ENCODE measurements at places on chromosomes 6 and 20. TPM values are rescaled to one million over a fixed set of nuclear protein-coding genes. Genes with fewer than 3 reads are reported as not detected.
A peak's percentile ranks its signal among the peaks of the same experiment; 100 is the strongest.

DNA sequence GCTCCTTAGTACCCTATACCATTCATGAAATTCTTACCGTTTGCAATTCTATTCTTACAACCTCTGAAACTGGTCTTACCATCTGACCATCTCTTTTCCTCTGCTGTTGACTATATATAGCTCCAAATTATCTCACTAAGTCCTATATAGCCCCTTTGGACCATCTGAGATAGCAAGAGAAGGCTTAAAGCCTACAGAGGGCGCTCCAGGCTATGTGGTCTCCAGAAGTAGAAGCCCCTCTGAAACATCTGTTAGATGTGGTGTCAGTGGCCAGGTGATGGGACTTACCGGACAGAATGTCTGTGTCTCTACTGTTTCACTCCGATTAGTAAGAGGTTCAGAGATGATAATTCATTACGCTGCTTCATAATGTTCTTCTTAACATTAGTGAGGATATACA, 140.7 kb upstream of the BMP2 start:
- no peak overlapping the region for H3K4me3 ChIP-seq
- no peak overlapping the region for H3K27ac ChIP-seq
- H3K4me1 ChIP-seq, result no peaks in the 10 kb centered on the region

DNA sequence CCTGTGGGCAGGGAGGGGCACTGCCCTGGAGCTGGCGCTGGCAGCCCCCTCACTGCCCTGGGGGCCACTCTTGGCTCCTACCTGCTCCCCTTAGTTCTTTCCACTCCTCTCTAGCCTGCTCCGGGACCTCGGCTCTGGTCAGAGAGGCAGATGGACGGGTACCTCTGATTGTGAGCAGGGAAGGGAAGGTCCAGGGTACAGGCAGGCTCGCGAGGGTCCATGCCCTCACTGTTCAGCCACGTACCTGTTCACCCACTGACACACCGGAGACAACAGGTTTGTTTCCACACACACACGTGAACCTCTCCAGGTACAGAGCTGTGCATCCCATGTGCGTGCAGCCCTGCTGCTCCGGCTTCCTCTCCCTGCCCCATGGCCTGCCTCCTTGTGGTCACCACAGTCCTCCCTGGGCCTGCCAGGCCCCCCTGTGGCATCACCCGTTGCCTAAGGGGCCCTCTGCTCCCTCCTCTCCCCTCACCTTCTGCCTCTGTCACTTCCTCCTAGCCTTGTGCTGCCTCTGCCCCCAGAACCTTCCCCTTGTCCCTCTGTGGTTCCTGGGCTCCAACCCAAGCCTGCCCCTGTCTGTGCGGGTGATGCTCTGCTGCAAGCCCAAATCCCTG, 2.3 kb downstream of the EMILIN3 start:
- H3K27me3 ChIP-seq, result peaks cover 28% of the 10 kb centered on the region
- H3K27ac ChIP-seq, result no peak overlapping the region
- H3K4me3 ChIP-seq, result no peak overlapping the region
- DNase-seq, result no peak
- no peaks in the 10 kb centered on the region for H3K36me3 ChIP-seq

- no peaks in the 10 kb centered on the region for H3K4me1 ChIP-seq
- no peak overlapping the region for H3K4me3 ChIP-seq
- no peak for DNase-seq
- no peak overlapping the region for H3K27ac ChIP-seq
- no peaks in the 10 kb centered on the region for H3K27me3 ChIP-seq
Measured at GRCh38 chr20:61683721-61684120, 382.0 kb downstream of the TAF4 start.

- H3K4me1 ChIP-seq, result peaks cover 25% of the 10 kb centered on the region
- H3K27ac ChIP-seq, result no peak overlapping the region
- DNase-seq, result no peak
- H3K4me3 ChIP-seq, result no peak overlapping the region
- H3K27me3 ChIP-seq, result peaks cover 7% of the 10 kb centered on the region
Measured at GRCh38 chr6:148455225-148455624, 112.6 kb downstream of the SASH1 start.

GRCh38 chr6:158910484-158911440, 89.2 kb downstream of the RSPH3 start:
- peaks cover 28% of the 10 kb centered on the region for H3K4me1 ChIP-seq
- peaks cover 14% of the 10 kb centered on the region for H3K27me3 ChIP-seq
- no peak for DNase-seq
- H3K36me3 ChIP-seq, result peaks cover 10% of the 10 kb centered on the region

DNA sequence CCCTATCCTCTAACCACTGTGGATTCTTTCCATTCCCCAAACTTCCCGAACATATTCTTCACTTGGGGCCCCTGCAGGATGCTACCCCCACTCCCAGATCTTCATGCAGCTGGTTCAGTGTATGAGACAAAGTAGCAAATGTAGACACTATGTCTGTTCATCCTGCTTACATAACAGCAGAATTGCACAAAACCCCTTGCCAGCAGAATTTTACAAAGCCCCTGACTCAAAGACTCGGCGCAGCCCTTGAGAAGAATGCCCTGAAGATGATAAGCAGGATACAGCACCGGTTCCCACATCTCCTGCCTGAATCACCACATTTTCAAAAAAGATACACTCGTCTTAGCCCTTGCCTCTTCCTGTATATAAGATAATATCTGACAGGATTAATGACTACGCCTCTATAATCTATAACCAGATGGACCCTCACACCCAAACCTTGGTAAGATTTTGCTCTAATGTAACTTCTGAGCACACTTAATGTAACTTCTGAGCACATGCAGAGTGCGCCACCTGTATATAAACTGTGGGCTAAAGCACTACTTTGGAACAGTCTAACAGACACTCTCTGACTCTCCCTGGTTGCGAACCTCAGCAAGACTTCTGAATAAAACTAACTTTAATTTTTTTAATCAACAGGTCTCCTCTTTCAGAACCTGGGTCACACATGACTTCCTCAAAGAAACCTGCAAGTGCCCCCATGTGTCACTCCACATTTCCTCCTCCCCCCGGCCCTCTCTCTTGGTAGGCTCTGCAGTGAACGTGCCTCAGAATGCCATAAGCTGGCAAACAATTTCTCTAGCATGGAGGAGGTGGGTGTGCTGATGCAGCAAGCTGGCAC, 28.7 kb downstream of the RALGAPA2 start:
- peaks cover 2% of the 10 kb centered on the region for H3K4me1 ChIP-seq
- DNase-seq, result no peak
- H3K27ac ChIP-seq, result no peak overlapping the region
- no peak overlapping the region for H3K4me3 ChIP-seq
- no peaks in the 10 kb centered on the region for H3K27me3 ChIP-seq
- H3K36me3 ChIP-seq, result peaks cover 3% of the 10 kb centered on the region

- H3K27ac ChIP-seq, result no peak overlapping the region
- no peaks in the 10 kb centered on the region for H3K36me3 ChIP-seq
- no peak for DNase-seq
- H3K27me3 ChIP-seq, result peaks cover 18% of the 10 kb centered on the region
- no peak overlapping the region for H3K4me3 ChIP-seq
Measured at GRCh38 chr6:1247056-1247455, 64.8 kb upstream of the FOXQ1 start.

GRCh38 chr6:159126590-159126989, 42.6 kb upstream of the FNDC1 start:
- DNase-seq, result no peak
- H3K4me1 ChIP-seq, result no peaks in the 10 kb centered on the region
- no peaks in the 10 kb centered on the region for H3K36me3 ChIP-seq
- no peak overlapping the region for H3K27ac ChIP-seq

- no peak for DNase-seq
- no peaks in the 10 kb centered on the region for H3K36me3 ChIP-seq
- H3K4me3 ChIP-seq, result no peak overlapping the region
Measured at GRCh38 chr6:33613795-33614168, 7.3 kb upstream of the ITPR3 start.

GRCh38 chr20:48571949-48572847, 255.6 kb downstream of the PREX1 start:
- H3K4me1 ChIP-seq, result no peaks in the 10 kb centered on the region
- DNase-seq, result no peak
- H3K27ac ChIP-seq, result no peak overlapping the region
- H3K4me3 ChIP-seq, result no peak overlapping the region
- H3K36me3 ChIP-seq, result no peaks in the 10 kb centered on the region
- peaks cover 11% of the 10 kb centered on the region for H3K27me3 ChIP-seq

- H3K27ac ChIP-seq, result no peak overlapping the region
- H3K36me3 ChIP-seq, result no peaks in the 10 kb centered on the region
- no peak overlapping the region for H3K4me3 ChIP-seq
- DNase-seq, result no peak
Measured at GRCh38 chr6:7749478-7749877, 23.6 kb downstream of the BMP6 start.

DNA sequence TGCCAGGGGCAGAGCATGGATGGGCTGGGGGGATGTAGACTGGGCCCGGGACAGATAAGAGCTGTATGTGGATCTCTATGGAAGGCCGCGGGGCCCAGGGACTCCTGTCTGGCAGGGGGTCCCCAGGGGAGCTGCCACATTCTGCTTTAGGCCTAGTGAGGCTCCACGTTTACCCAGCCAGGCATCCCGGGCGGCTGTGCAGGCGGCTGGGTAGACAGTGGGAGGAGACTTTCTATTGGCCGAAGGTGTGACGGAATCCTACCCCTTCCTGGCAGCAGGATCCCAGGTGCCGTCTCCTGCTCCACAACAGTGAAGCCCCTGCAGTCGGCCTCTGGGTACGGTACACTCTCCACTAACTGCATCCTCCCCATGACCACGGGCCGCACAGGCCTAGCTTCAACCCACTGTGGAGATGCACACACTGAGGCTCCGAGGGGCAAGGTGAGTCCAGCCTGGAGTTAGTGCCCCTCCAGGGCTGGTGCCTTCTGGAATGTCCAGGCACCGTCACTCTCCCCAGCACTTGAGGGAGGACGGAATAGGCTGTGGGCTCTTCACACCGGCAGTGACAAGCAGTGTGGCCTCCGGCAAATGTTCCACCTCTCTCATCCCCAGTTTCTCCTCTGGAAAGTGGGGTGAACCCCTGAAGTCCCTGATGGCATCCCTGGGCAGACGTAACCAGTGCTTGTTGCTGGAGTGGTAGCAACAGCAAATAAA, 36.8 kb upstream of the ZBP1 start:
- no peaks in the 10 kb centered on the region for H3K36me3 ChIP-seq
- peaks cover 2% of the 10 kb centered on the region for H3K27me3 ChIP-seq
- no peak overlapping the region for H3K4me3 ChIP-seq
- peaks cover 11% of the 10 kb centered on the region for H3K4me1 ChIP-seq

DNA sequence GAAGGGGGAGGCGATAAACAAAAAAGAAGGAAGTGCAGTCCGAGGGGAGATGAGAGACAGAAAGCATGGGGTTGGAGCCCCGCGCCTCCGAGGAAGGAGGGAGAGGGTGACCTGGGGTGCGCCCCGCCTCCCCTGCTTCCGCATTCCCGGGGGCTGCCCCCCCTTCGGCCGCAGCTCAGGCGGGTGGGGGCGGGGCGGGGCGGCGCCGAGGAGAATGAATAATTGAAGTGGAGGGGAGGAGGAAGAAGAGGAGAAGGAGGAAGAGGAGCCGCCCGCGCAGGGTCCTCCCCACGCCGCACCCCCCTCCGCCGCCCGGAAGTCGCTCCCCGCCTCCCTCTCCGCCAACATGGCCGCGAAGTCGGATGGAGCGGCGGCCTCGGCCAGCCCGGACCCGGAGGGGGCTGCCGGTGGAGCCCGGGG, at the start of gene XKR7:
XKR7 (plus strand) TSS at position 322 of the 420 bp plus-strand sequence; CDS start at position 347, 25 bp downstream.
- peaks cover 35% of the 10 kb centered on the region for H3K27me3 ChIP-seq
- H3K4me1 ChIP-seq, result peaks cover 8% of the 10 kb centered on the region
- H3K4me3 ChIP-seq, result peak within 1 kb of the TSS; percentile 64
- DNase-seq, result no peak
- H3K36me3 ChIP-seq, result no peaks in the 10 kb centered on the region

- H3K36me3 ChIP-seq, result peaks cover 8% of the 10 kb centered on the region
- no peaks in the 10 kb centered on the region for H3K27me3 ChIP-seq
- no peak for DNase-seq
- H3K27ac ChIP-seq, result no peak overlapping the region
Measured at GRCh38 chr6:37056112-37056403, 50.6 kb downstream of the FGD2 start.

- H3K4me3 ChIP-seq, result peak overlapping the region; percentile 27
- no peaks in the 10 kb centered on the region for H3K27me3 ChIP-seq
Measured at GRCh38 chr20:62951896-62952372, 575 bp upstream of the SLC17A9 start.

GRCh38 chr6:106051226-106051625, 34.9 kb upstream of the PRDM1 start:
- DNase-seq, result no peak
- peaks cover 16% of the 10 kb centered on the region for H3K4me1 ChIP-seq
- H3K27me3 ChIP-seq, result peaks cover 2% of the 10 kb centered on the region
- H3K36me3 ChIP-seq, result no peaks in the 10 kb centered on the region
- no peak overlapping the region for H3K27ac ChIP-seq
- no peak overlapping the region for H3K4me3 ChIP-seq

- no peak overlapping the region for H3K4me3 ChIP-seq
- H3K27ac ChIP-seq, result no peak overlapping the region
- H3K27me3 ChIP-seq, result peaks cover 7% of the 10 kb centered on the region
Measured at GRCh38 chr20:13243826-13244376, 22.8 kb downstream of the ISM1 start.

CGA gene
- total RNA-seq, result not detected

GUCA1A gene
- not detected for total RNA-seq

LY6G6D gene
- not detected for total RNA-seq

CRISP2 gene
- total RNA-seq, result not detected

SCGN gene
- total RNA-seq, result not detected

SLC2A10 gene
- not detected for total RNA-seq

SLC22A3 gene
- not detected for total RNA-seq

LINC00237 gene
- not detected for total RNA-seq

COL10A1 gene
- total RNA-seq, result not detected

All from activated CD4-positive, alpha-beta memory T cell treated with anti-CD3 and anti-CD28 coated beads, Interleukin-2, amount 10 ng/mL, durations not matched to agents 7 days and 5 days (primary cell).